ENCODE measurements at places on chromosomes 7 and 10.

DNA sequence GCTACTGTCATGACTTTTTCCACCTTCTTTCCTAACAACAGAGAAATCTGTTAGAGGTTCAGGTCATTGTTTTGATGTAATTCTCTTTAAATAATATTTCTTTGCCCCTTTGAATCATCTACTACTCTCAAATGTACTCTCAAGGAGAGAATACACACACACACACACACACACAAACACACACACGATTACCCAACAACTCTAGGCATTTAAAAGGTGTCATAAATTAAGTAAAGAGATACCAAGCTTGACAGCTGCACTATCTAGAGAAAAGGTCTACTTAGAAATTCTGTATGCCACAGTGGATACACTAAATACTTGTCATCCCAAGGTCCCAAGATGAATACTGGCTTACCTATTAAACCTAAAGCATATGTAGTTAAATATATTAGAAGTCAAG is 4.8 kb downstream of the PANK1 start:
- H3K4me1 ChIP-seq = peaks cover 6% of the 10 kb centered on the region
- no peak overlapping the region for H3K27ac ChIP-seq
- H3K27me3 ChIP-seq = no peaks in the 10 kb centered on the region

DNA sequence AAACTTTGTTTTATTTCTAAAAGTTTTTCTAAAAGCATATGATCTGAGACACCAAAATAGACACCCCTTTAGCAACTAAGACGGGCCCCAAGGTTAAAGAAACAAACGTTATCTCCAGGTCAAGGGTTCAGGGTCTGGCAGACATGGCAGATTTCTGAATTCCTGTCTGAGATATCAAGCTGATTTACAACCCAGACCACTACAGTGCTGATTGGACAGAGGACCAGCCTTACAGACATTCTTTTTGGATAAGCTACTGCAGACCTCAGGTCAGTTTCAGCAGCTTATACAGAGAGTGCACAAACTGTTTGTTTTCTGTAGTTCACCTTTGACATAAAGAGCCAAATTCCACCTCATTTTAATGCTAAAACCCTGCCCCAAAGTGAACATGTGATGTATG is 34.8 kb downstream of the SVOPL start:
- H3K27me3 ChIP-seq = peaks cover 71% of the 10 kb centered on the region
- no peak overlapping the region for H3K4me3 ChIP-seq
- no peaks in the 10 kb centered on the region for H3K4me1 ChIP-seq
- no peaks in the 10 kb centered on the region for H3K36me3 ChIP-seq

DNA sequence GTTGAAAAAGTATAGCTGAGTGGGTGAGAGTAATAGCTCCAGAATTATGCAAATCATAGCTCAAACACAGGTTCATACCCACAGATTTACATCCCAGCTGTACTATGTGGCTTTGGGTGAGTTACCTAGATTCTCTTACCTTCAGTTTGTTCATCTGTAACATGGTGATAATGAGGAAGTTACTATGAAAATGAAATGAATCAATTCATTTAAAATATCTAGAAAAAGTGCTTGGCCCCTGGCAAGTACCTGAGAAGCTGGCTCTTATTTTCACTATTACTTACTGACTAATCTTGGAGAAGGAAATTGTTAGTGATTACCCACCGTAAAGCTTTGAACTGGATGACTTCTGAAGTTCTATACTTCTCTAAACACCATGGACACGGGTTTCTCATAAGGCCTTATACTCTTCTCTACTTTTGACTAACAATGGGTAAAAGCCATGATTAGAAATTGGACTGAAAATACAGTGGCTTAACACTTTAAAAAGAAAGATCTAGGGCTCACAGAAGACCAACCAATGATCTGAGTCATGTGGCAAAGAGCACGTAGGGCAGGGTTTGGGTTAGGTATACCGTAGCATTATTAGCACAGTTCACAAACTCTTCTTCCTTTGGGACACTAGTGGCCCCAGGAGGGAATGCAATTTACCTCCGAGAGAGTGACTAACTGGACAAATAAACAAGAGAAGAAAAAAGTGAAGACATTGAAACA is 149.2 kb downstream of the PLPP4 start:
- no peak overlapping the region for H3K4me3 ChIP-seq
- H3K36me3 ChIP-seq = no peaks in the 10 kb centered on the region
- DNase-seq = no peak
- no peaks in the 10 kb centered on the region for H3K4me1 ChIP-seq
- H3K27me3 ChIP-seq = no peaks in the 10 kb centered on the region

DNA sequence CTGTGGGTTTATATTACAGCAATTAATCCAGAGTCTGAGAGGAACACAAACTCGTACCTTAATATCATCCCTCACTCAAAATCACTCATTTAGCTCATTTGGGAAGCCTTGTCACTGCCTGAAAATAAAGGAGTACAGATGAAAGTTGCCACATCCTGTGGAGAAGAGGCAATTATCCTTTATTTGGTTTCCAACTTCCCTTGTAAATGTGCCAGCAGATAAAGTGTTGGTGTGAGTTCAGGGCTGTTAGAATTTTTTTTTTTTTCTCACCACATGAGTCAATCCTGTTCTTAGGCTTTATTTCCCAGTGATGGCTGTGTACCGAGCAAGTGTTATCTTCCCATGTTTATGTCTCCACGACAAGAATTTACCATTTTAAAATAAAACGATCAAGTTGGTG is 99.0 kb upstream of the SMIM30 start:
- H3K27ac ChIP-seq = no peak overlapping the region
- no peaks in the 10 kb centered on the region for H3K27me3 ChIP-seq
- H3K4me1 ChIP-seq = no peaks in the 10 kb centered on the region
- no peak for DNase-seq
- no peaks in the 10 kb centered on the region for H3K36me3 ChIP-seq

- no peak overlapping the region for H3K4me3 ChIP-seq
- H3K27ac ChIP-seq = no peak overlapping the region
- H3K27me3 ChIP-seq = no peaks in the 10 kb centered on the region
- DNase-seq = no peak
- H3K36me3 ChIP-seq = no peaks in the 10 kb centered on the region
Measured at GRCh38 chr10:123221418-123221817, 67.2 kb downstream of the BUB3 start.

Measured in T-helper 17 cell (primary cell).